HuH-7.5 (cell line): ENCODE measurements at places on chromosomes 5 and 9.

- no peak for DNase-seq
Observed at GRCh38 chr5:150473673-150474358, 24.3 kb upstream of the RPS14 start.

- no peak for DNase-seq
Observed at GRCh38 chr5:146744068-146744745, 134.3 kb downstream of the PPP2R2B start.

- DNase-seq = no peak
Observed at GRCh38 chr5:31008231-31008630, 185.3 kb upstream of the CDH6 start.

DNA sequence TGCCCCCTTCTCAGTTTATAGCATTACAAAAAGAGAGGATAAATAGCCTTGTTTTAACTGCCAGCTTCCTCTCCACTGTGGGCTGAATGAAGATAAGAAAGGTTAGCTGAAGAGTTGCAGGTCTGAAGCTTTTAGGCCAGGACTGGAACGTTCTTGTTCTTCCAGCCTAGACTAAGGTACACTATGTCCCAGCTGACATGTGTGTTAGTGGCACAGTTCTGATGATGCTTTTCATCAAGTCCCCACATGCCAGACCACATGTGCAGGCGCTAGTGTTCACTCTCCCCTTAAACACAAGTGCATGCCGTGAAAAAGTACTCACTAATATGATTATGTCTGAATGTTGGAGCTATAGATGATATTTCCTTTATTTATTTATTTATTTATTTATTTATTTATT lies 40.7 kb downstream of the STXBP1 start:
- DNase-seq = no peak

- no peak for DNase-seq
Observed at GRCh38 chr9:88660611-88661010, 125.6 kb downstream of the NXNL2 start.

DNA sequence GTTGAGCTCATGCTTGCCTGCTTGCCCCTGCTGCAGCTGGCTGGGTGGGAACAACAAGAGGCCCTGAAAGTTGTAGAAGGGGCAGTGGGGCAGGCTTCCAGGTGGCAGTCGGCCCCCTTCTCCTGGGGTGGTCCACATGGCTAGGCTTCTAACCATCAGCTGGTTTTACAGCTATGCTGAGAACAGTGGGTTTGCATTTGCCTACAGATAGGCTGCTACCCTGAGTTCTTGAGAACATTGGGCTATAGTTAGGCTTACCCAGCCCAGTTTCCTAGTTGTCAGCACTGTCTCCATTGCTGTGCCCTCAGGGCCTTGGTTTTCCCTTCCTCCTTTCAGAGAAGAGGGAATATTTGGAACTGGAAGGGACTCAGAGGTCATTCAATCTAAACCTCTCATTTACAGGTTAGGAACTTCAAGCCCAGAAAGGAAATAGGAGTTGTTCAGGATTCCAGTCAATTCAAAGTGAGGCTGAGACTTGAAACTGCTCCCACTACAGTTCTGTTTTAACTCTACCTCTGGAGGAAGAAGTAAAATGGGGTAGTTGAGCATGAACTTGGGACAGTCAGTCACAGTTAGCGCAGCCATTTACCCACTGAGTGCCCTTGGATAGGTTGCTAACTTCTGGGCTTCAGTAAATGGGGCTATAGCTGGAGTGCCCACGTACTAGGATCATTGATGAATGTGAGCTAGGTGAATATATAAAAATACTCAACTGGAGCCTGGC lies 11.5 kb downstream of the LARP1 start:
- DNase-seq = no peak

GRCh38 chr5:68411161-68411560 lies 195.6 kb downstream of the PIK3R1 start:
- DNase-seq = no peak

GRCh38 chr9:130368631-130369103 lies 76.1 kb upstream of the ASS1 start:
- DNase-seq = no peak

GRCh38 chr9:100213730-100214477 lies 114.9 kb downstream of the INVS start:
- DNase-seq = no peak

GRCh38 chr5:10478436-10478835 lies 36.8 kb downstream of the ROPN1L start:
- DNase-seq = no peak

- no peak for DNase-seq
Observed at GRCh38 chr5:95899829-95900228, 61.8 kb downstream of the ELL2 start.

DNA sequence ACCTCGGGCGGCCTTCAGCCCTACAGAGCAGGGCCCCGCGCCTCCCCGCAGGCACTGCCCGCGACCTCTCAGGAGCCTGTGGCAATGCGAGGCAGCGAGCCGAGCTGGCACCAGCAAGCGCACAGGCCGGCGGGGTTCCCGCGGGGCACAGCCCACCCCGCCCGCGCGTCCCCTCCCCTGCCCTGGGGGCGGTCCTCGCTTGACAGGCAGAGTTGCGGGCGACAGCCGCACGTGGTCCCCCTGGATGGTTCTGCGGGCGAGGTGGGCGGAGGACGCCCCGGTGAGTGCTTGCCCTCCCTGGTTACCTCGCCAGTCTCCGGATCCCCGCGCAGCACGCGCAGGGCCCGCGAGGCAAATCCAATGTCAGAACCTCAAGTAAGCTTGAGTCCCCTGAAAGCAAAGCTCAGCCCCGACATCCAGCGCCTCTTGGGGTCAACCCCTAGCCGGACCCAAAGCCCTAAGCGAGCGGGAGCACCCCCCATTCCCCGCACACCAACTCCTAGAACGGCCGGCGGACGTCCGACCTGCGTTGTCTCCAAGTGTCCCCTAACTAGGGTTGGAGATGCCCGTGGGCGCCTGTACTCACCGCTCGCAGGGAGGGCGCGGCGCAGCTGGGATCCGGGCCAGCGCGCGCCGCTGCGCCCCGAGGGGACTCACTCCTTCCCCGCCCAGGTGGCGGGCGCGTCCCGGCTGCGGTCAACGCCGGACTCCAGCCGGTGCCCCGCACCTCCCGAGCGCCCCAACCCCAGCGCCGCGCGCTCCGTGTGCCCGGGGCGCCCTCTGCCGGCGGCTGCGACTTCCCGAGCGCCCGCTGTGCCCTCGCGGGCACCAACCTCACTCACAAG lies at the start of gene DRD1:
Gene DRD1 (minus strand): TSS at position 123 of the 845 bp plus-strand sequence. CDS start 1,083 bp downstream, outside the sequence.
- DNase-seq = no peak

DNA sequence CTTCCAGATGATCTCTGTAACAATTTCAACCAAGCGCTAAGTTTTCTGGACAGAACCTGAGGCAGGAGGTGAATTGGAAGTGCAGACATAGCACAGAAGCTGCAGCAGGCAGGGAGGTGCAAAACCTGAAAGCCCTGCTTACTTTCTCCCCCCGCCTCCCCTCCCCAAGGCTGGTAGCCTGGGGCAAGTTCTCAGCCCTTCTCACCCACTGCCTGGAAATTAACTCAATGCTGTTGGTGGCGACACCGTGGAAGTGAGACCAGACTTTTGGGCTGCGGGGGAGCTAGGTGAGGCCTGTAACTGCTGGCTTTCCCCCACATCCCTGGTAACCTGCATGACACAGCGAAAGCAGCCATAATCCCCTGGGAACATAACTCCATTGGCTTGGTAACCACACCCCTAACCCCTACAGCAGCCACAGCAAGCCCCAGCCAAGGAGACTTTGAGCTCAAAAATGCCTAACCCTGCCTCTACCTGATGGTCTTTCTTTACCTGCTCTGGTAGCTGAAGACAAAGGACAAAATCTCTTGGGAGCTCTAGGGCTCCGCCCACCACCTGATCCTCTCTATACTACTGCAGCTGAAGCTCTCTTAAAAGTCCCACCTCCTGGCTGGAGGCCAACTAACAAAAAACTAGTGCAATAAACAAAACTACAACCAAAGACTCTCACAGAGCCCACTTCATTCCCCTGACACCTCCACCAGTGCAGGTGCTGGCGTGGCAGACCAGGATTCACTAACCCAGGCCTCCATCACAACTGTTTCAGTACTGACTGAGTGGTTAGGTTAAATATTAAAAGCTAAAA lies 11.9 kb upstream of the OR13C8 start:
- no peak for DNase-seq

- no peak for DNase-seq
Observed at GRCh38 chr5:6712142-6712576, 1.1 kb upstream of the TENT4A start.

DNA sequence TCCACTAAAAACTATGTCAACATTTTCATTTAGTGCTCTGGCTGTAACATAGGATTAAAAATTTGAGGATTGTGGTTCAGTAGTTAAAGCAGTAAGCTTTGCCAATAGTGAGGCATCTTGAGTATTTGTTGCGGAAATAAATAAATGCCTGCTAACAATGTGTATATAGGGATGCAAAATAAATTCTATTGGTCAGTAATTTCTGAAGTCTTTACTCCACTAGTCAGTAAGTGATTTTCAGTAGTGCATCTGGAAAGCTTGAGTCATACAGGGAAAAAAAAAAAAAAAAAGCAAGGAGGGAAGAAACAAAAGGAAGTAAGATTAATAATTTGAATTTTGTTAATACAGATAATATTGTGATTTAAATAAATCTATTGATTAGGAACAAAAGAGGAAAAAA lies 21.0 kb downstream of the NIPBL start:
- DNase-seq = no peak

- no peak for DNase-seq
Observed at GRCh38 chr9:87282538-87282937, 215.1 kb upstream of the DAPK1 start.
